Panc1 (cell line): ENCODE measurements at places on chromosomes 11 and 22. TPM values are rescaled to one million over a fixed set of nuclear protein-coding genes. Genes with fewer than 3 reads are reported as not detected.

- no peak for DNase-seq
Measured at GRCh38 chr11:68325183-68325906, 13.0 kb downstream of the LRP5 start.

- no peak for DNase-seq
Measured at GRCh38 chr11:131186629-131187101, 183.8 kb upstream of the NTM start.

Gene ASPHD2
- total RNA-seq, result 0.15 TPM

GRCh38 chr11:8527939-8528338 is 66.1 kb downstream of the STK33 start:
- no peak for DNase-seq

GRCh38 chr11:7964261-7964660 is 986 bp downstream of the NLRP10 start:
- DNase-seq, result no peak

Gene ANO9
- total RNA-seq, result 61.4 TPM

Gene PRPF19
- total RNA-seq, result 149 TPM

DNA sequence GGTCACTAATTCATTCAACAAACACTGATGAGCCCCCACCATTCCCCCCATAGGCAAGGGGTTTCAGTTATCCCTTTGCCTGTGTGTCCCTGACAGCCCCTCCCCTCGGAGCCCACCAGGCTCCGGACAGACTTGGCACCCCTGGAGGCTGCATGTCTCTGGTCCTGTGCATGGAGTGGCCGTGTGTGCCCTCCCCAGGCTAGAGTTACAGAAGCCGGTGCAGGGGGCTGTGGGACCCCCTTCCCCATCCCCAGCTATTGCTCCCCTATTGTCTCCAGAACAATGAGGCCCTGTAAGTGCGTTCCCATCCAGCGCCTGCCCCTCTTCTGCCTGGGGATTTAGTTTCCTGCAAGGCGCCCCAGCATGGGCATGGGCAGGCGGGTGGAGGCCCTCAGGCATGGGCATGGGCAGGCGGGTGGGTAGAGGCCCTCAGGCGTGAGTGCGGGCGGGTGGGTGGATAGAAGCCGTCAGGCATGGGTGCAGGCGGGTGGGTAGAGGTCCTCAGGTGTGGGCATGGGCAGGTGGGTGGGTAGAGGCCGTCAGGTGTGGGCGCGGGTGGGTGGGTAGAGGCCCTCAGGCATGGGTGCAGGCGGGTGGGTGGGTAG is 1.5 kb downstream of the MUC2 start:
- DNase-seq, result no peak

DNA sequence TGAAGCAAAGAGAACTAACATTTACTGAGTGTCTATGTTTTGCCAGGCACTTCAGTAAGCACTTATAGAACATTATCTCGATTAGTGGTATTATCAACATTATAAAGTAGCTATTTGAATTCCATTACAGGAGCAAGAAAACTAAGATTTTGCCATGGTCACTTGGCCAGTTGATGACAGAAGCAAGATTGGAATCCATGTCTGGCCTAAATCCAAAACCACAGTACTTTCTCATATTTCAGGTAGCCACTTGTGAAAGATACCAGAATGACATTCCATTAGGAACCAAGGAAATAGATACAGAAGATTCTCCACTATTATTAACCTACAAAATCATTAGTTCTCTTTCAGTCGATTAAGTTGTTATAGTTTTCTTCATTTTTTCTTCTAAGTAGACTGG is 691.0 kb upstream of the API5 start:
- no peak for DNase-seq

Gene SF3A1
- total RNA-seq, result 176 TPM

DNA sequence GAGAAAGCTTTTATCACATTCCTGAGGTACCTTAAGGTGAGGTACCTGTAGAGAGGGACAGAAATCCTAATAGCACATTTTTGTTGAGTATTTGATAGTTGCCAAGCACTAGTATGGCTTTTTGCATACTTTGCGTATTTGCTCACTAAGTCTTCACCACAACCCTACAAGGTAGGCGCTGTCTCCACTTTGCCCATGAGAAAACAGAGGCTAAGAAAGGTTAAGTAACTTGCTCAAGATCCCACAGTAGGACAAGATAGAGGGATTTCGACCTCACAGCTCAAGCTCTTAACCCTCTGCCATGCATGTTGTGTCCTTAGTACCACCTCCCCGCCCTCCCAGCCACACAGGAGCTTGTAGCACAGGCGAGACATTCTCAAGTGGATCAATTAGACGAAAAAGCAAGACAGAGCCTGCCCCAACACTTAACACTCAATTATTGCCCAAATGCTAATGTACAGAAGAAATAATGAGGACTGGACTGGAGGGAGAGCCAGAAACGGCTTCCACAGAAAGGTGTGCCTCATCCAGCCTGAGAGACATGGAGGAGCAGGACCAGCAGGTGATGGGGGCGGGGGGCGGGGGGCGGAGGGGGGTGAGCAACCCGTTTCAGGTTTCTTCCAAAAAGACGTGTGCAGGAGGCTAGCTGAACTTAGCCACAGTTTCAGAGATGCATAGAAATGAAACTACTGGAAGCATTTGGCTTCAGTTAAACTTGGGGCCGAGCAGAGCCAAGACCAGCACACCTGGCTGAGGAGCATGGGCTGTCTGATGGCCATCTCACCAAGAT is 26.7 kb upstream of the CD44 start:
- DNase-seq, result no peak

Gene ST14
- 1.8 TPM for total RNA-seq

DNA sequence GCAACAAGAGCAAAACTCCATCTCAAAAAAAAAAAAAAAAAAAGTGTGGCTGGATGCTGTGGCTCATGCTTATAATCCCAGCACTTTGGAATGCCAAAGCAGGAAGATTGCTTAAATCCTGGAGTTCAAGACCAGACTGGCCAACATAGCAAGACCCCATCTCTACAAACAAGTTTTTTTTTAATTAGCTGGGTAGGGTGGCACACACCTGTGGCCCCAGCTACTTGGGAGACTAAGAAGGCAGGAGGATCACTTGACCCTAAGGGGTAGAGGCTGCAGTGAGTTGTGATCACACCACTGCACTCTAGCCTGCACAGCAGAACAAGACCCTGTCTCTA is 19.0 kb upstream of the FEZ1 start:
- no peak for DNase-seq

Gene ARHGAP42
- 7.1 TPM for total RNA-seq
